ENCODE measurements at places on chromosomes 16 and 17.

DNA sequence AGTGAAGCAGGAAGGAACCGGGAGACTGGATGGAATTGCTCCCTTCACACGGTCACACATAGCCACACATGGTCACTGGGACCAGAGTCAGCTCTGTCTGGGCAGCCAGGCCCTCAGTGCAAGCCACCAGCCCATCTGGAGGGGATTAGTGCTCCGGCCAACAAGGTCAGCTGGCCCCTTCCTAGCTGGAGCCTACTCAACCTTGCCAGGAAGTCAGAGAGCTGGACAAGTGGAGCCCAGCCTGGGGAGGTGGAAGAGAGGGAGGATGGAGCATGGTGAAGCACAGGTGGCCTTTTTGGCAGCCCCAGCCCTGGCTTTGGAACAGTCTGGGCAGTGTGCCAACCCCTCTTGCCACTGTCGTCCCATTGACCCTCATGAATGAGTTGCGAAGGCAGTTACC, 3.7 kb upstream of the CACNA1G start:
- no peaks in the 10 kb centered on the region for H3K36me3 ChIP-seq
- H3K4me3 ChIP-seq, result no peak overlapping the region
- peaks cover 12% of the 10 kb centered on the region for H3K27me3 ChIP-seq
- H3K4me1 ChIP-seq, result no peaks in the 10 kb centered on the region

GRCh38 chr17:78258323-78259191, 27.1 kb downstream of the TMEM235 start:
- no peak overlapping the region for H3K27ac ChIP-seq
- no peaks in the 10 kb centered on the region for H3K36me3 ChIP-seq
- no peak overlapping the region for H3K4me3 ChIP-seq
- DNase-seq, result peak; percentile 65
- H3K4me1 ChIP-seq, result peaks cover 3% of the 10 kb centered on the region
- H3K27me3 ChIP-seq, result no peaks in the 10 kb centered on the region

DNA sequence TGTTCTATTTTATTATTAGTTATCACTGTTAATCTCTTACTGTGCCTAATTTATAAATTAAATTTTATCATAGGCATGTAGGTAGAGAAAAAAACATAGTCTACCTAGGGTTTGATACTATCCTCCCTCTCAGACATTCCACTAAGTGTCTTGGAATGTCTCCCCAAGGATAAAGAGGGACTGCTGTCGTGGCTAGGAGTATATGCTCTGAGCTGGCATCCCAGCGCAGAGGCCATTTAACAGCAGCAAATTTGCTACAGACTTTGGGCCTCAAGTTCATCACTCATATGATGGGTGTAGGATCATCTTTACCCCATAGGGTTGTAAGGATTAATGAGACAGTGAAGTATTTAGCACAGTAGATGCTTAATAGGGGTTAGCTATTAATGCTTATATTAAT, 56.7 kb downstream of the ZFHX3 start:
- no peaks in the 10 kb centered on the region for H3K36me3 ChIP-seq
- H3K27me3 ChIP-seq, result no peaks in the 10 kb centered on the region
- no peak overlapping the region for H3K27ac ChIP-seq
- DNase-seq, result no peak

DNA sequence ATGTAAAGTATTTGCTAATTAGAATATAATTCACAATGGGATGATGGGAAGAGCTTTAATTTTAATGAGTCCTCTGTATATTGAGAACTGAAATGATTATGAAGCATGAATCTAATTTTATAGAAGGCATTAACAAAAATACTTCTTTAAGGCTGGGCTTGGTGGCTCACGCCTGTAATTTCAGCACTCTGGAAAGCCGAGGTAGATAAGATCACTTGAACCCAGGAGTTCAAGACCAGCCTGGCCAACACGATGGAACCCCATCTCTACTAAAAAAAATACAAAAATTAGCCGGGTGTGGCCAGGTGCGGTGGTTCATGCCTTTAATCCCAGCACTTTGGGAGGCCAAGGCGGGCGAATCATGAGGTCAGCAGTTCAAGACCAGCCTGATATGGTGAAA, 12.0 kb downstream of the CDK12 start:
- peaks cover 42% of the 10 kb centered on the region for H3K36me3 ChIP-seq
- H3K4me3 ChIP-seq, result no peak overlapping the region
- no peaks in the 10 kb centered on the region for H3K27me3 ChIP-seq

- no peak overlapping the region for H3K4me3 ChIP-seq
- DNase-seq, result no peak
- H3K27me3 ChIP-seq, result no peaks in the 10 kb centered on the region
- H3K27ac ChIP-seq, result no peak overlapping the region
Measured at GRCh38 chr17:28641579-28641978, 3.4 kb downstream of the BLTP2 start.
